ENCODE measurements at places on chromosomes 2 and 18. TPM values are rescaled to one million over a fixed set of nuclear protein-coding genes. Genes with fewer than 3 reads are reported as not detected.

IWS1 gene
- total RNA-seq = 56.0 TPM

CTNNA2 gene
- total RNA-seq = 11.3 TPM

AGXT gene
- total RNA-seq = not detected

PRR30 gene
- total RNA-seq = not detected

- no peak overlapping the region for H3K27ac ChIP-seq
- H3K4me3 ChIP-seq = no peak overlapping the region
- H3K27me3 ChIP-seq = no peaks in the 10 kb centered on the region
Observed at GRCh38 chr18:42801706-42802105, 313.8 kb downstream of the RIT2 start.

- no peaks in the 10 kb centered on the region for H3K36me3 ChIP-seq
- DNase-seq = peak; percentile 41
- H3K4me3 ChIP-seq = no peak overlapping the region
Observed at GRCh38 chr18:59516356-59517155, 157.5 kb upstream of the LMAN1 start.

Measured in GM23338 (cell line).